ENCODE measurements at places on chromosomes 1 and 21. TPM values are rescaled to one million over a fixed set of nuclear protein-coding genes. Genes with fewer than 3 reads are reported as not detected.

GRCh38 chr1:192268468-192269052 is 48.2 kb upstream of the RGS21 start:
- no peak overlapping the region for H3K4me3 ChIP-seq
- no peak overlapping the region for H3K27ac ChIP-seq
- DNase-seq = no peak
- no peaks in the 10 kb centered on the region for H3K4me1 ChIP-seq
- H3K27me3 ChIP-seq = no peaks in the 10 kb centered on the region

GSTM3 gene
- total RNA-seq = 0.39 TPM

- no peaks in the 10 kb centered on the region for H3K36me3 ChIP-seq
- H3K27me3 ChIP-seq = no peaks in the 10 kb centered on the region
- no peak overlapping the region for H3K27ac ChIP-seq
- no peaks in the 10 kb centered on the region for H3K4me1 ChIP-seq
Observed at GRCh38 chr1:107549152-107549810, 408.4 kb downstream of the NTNG1 start.

- DNase-seq = no peak
- no peak overlapping the region for H3K27ac ChIP-seq
- no peak overlapping the region for H3K4me3 ChIP-seq
- H3K36me3 ChIP-seq = no peaks in the 10 kb centered on the region
- H3K4me1 ChIP-seq = no peaks in the 10 kb centered on the region
- no peaks in the 10 kb centered on the region for H3K27me3 ChIP-seq
Observed at GRCh38 chr1:221240690-221241089, 361.4 kb downstream of the HLX start.

TMPRSS15 gene
- not detected for total RNA-seq

- no peak overlapping the region for H3K27ac ChIP-seq
- H3K36me3 ChIP-seq = no peaks in the 10 kb centered on the region
- no peaks in the 10 kb centered on the region for H3K4me1 ChIP-seq
- no peaks in the 10 kb centered on the region for H3K27me3 ChIP-seq
Observed at GRCh38 chr1:210321131-210321530, 7.6 kb upstream of the HHAT start.

DNA sequence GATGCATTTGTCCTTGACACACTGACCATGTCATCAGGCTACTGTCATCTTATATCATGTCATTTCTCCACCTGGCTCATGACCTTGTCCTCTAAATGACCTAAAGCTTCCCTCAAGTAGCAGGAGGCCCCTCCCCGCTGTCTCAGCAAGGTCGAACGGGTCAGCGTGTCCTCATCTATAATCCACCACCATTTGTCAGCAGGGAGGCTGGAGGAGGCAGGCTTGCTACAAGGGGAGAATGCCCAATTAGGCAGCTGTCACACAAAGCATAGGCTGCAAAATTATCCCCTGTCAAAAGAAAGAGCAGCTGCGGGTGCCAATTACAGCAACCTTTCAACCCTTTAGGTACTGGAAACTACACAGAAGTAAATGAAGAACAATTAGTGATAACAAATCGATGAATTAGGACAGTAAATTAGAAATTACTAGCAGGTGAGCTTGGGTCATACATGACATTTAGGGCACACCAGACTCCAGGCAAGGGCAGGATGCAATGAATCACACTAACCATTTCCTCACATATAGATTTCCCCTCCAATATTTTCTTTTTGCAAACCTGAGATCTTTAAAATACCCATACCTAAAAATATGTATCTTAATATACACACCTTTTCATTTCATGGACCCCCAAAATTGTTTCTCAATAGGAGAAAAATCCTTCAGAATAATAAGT is 61.2 kb downstream of the NRIP1 start:
- no peak overlapping the region for H3K4me3 ChIP-seq
- no peaks in the 10 kb centered on the region for H3K27me3 ChIP-seq
- no peak for DNase-seq
- H3K27ac ChIP-seq = no peak overlapping the region

- no peak overlapping the region for H3K27ac ChIP-seq
- peaks cover 14% of the 10 kb centered on the region for H3K4me1 ChIP-seq
- H3K36me3 ChIP-seq = no peaks in the 10 kb centered on the region
- DNase-seq = no peak
- H3K4me3 ChIP-seq = no peak overlapping the region
Observed at GRCh38 chr1:112722601-112723510, 7.7 kb upstream of the PPM1J start.

DNA sequence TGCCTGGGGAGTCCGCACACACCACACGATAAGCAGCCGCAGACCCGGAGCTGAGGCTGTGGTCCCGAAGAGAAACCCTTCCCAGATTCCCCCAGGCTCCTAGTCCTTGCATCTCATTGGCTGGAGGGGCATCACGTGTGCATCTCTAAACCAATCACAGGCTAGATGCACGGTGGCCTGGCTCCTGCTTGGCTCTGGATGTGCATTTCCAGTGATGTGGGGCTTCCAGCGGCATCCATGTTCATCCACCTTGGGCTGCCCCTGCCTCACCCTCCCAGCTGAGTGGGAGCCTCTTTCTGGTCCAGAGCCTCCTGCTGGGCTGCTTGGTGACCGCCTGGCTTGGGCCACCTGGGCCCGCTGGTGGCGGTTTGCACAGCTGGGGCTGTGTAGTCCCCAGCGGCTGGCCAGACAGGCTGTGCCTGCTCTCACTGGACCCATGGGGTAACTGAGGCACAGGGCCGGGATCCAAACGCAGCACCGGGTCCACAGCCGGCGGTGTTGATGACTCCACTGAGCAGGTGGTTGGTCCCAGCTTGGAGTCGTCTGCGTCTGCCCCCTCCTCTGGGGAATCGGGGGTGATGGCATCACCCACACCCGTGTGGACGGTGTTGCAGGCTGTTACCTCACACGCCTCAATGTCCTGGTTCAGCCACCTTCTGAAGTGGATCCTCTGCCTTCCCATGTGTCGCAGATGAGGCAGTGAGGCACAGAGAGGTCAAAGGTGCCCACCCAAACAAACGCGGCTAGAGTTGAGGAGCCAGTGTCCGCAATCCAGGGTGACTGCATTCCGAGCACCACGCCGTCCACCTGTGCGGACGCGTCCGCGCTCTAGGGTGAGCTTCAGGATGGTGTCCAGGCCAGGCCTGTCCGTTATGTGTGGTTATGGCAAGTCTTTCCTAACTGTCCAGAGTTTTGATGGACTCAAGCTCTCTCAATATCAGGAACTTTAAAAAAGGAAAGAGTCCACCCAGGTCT is 41.3 kb downstream of the COL6A1 start:
- H3K27ac ChIP-seq = no peak overlapping the region
- no peak for DNase-seq
- H3K36me3 ChIP-seq = no peaks in the 10 kb centered on the region
- no peaks in the 10 kb centered on the region for H3K4me1 ChIP-seq
- H3K4me3 ChIP-seq = no peak overlapping the region
- no peaks in the 10 kb centered on the region for H3K27me3 ChIP-seq

ARMH1 gene
- total RNA-seq = 3.2 TPM

- no peaks in the 10 kb centered on the region for H3K36me3 ChIP-seq
- H3K27ac ChIP-seq = no peak overlapping the region
- no peaks in the 10 kb centered on the region for H3K27me3 ChIP-seq
- no peak overlapping the region for H3K4me3 ChIP-seq
- no peak for DNase-seq
Observed at GRCh38 chr1:115428256-115428655, 90.2 kb upstream of the NGF start.

HENMT1 gene
- total RNA-seq = not detected

GRCh38 chr1:22471078-22471477 is 19.4 kb downstream of the ZBTB40 start:
- H3K36me3 ChIP-seq = no peaks in the 10 kb centered on the region
- no peak for DNase-seq
- H3K27me3 ChIP-seq = no peaks in the 10 kb centered on the region
- no peak overlapping the region for H3K27ac ChIP-seq

MAP3K6 gene
- total RNA-seq = 30.2 TPM

GRCh38 chr1:227816750-227817446 is 1.4 kb downstream of the PRSS38 start:
- no peak overlapping the region for H3K27ac ChIP-seq
- no peaks in the 10 kb centered on the region for H3K4me1 ChIP-seq
- H3K36me3 ChIP-seq = no peaks in the 10 kb centered on the region
- no peaks in the 10 kb centered on the region for H3K27me3 ChIP-seq

DNA sequence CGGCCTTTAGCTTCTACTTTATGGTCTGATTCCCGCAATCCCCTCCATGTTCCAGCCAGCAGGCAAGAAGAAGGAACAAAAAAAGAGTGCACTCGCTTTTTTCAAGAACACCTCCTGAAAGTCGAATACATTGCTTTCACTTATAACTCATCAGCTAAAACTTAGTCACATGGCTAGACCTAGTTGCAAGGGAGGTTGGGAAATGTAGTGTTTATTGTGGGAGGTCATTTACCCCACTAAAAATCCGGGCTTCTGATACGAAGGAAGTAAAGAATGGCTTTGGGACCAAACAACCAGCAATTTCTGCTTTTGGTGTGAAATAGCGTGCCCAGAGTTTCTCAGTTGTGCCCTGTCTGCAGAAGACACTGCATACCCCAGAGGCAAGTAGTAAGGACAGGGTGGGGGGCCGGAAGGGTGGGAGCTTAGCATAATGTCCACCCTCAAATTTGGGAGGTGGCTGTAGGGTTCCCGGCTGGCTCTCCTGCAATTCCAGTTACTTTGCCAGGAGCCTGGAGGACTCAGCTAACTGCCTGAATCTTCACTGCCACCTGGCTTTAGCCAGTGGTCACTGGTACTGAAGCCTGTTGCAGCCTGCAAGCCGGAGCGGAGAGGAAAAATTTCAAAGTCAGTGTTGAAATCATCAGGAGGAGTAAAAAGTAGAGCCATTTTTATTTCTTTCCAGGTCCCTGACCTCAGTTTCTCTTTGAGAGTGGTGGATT is 57.7 kb upstream of the F3 start:
- H3K27ac ChIP-seq = no peak overlapping the region
- peaks cover 59% of the 10 kb centered on the region for H3K4me1 ChIP-seq
- H3K27me3 ChIP-seq = no peaks in the 10 kb centered on the region
- no peak overlapping the region for H3K4me3 ChIP-seq
- no peak for DNase-seq

GRCh38 chr1:192161976-192162375 is 3.7 kb downstream of the RGS18 start:
- no peak overlapping the region for H3K27ac ChIP-seq
- no peaks in the 10 kb centered on the region for H3K4me1 ChIP-seq
- H3K4me3 ChIP-seq = no peak overlapping the region
- DNase-seq = no peak
- no peaks in the 10 kb centered on the region for H3K27me3 ChIP-seq

RNU1-4 gene
- 1,685 TPM for total RNA-seq

GRCh38 chr1:187236676-187237075 is 407.9 kb downstream of the PLA2G4A start:
- H3K27ac ChIP-seq = no peak overlapping the region
- H3K4me3 ChIP-seq = no peak overlapping the region
- H3K36me3 ChIP-seq = no peaks in the 10 kb centered on the region
- no peaks in the 10 kb centered on the region for H3K27me3 ChIP-seq

DNA sequence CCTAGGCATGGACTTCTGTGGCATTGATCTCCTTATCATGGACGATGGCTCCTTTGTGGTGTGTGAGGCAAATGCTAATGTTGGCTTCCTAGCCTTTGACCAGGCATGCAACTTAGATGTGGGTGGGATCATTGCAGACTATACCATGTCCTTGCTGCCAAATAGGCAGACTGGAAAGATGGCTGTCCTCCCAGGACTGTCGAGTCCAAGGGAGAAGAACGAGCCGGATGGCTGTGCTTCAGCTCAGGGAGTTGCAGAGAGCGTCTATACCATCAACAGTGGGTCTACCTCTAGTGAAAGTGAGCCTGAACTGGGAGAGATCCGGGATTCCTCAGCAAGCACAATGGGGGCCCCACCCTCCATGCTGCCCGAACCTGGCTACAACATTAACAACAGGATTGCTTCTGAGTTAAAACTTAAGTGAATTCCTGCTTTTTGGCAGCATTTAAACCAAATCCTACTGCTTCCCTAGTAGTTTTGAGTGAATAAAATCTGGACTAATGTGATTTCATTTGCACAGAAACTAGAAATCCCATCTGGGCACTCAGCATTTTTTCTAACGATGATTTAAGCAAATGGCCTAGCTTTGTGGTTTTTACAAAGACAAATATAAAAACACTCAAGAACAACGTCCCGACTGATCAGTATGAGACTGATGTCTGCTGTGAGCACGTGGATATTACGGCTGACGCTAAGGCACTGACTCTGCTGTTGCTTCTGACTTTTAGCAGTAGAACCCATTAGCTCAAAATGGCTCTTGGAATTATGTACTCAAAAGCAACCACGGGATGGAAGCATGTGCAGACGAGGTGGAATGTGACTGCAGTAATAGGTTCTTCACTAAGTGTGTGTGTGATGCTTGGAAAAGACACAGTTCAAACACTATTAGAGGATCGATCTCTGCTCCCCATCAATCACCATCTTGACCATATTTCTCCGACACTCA is 34.2 kb downstream of the RIMKLA start:
- H3K36me3 ChIP-seq = no peaks in the 10 kb centered on the region
- H3K27ac ChIP-seq = no peak overlapping the region
- H3K4me3 ChIP-seq = no peak overlapping the region
- no peak for DNase-seq
- H3K27me3 ChIP-seq = no peaks in the 10 kb centered on the region

DNA sequence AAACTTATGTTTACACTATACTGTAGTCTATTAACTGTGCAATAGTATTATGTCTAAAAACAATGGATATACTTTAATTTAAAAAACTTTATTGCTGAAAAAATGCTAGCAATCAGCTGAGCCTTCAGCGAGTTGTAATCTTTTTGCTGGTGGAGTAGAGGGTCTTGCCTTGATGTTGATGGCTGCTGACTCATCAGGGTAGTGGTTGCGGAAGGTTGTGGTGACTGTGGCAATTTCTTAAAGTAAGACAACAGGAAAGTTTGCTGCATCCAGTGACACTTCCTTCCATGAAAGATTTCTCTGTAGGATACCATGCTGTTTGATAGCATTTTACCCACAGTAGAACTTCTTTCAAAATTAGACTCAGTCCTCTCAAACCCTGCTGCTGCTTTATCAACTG is 234.7 kb upstream of the CSF3R start:
- no peaks in the 10 kb centered on the region for H3K36me3 ChIP-seq
- H3K4me3 ChIP-seq = no peak overlapping the region
- DNase-seq = no peak

LRRC7 gene
- not detected for total RNA-seq

GRCh38 chr21:41948078-41948895 is 5.5 kb downstream of the C2CD2 start:
- peaks cover 14% of the 10 kb centered on the region for H3K4me1 ChIP-seq
- DNase-seq = no peak

DNA sequence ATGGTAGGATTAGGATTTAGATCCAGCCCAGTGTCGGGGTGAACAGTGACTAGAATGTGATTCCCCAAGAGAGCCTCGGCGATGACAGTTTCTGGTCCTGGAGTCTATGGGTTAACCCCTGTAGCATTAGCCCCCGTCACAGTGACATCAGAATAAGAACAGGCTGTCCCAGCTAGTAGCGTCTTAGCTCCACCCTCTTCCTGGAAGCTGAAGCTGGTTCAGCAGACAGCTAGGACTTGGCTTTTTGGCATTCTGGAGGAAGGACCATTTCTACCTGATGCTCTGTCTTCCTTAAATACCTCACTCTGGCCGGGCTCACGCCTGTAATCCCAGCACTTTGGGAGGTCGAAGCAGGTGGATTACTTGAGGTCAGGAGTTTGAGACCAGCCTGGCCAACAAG is 5.0 kb downstream of the NDUFS2 start:
- DNase-seq = no peak
- H3K4me1 ChIP-seq = peaks cover 20% of the 10 kb centered on the region
- H3K27ac ChIP-seq = no peak overlapping the region

C21orf58 gene
- 10.8 TPM for total RNA-seq

Data from HCT116 (cell line).